ENCODE measurements at places on chromosomes 12 and 14. TPM values are rescaled to one million over a fixed set of nuclear protein-coding genes. Genes with fewer than 3 reads are reported as not detected.

DNA sequence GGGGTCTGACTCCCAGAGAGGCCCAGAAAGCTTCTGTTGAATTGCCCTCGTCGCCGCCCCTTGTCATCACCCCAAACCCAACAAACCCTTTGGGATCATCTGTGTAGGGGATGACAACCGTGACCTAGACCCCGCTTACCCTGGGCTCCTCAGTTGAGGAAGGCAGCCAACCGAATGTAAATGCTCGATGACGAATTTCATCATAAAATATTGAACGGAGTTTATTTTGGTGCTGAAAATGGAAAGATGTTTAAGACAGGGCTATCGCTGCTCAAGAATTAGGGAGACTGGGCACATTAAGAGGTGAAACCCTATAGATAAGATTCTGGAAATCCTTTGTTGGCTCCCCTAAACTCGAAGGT lies 512 bp downstream of the ACTR10 start:
- DNase-seq, result peak; percentile 0

The KRT1 gene
- polyA plus RNA-seq, result not detected

The RNF31 gene
- 28.9 TPM for polyA plus RNA-seq

DNA sequence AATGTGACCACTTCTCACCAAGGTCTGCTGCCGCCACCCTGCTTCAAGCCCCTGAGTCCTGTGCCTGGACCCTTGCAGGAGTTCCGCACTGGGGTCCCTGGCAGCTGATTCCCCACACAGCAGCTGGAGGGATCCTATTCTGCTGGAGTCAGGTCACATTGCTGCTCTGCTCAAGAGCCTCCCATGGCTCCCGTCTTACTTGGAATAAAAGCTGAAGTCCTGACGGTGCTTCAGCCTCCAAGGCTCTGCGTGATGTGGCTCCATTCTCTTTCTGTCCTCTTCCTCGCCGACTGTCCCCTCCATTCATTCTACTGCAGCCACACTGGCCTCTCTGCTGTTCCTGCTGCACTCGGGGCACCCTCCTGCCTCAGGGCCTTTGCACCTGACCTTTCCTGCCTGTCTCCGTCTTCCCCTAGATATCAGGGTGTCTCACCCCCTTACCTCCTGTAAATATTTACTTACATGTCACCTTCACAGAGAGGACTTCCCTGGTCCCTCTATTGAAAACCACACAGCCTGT lies 7.6 kb upstream of the SDSL start:
- DNase-seq, result no peak

DNA sequence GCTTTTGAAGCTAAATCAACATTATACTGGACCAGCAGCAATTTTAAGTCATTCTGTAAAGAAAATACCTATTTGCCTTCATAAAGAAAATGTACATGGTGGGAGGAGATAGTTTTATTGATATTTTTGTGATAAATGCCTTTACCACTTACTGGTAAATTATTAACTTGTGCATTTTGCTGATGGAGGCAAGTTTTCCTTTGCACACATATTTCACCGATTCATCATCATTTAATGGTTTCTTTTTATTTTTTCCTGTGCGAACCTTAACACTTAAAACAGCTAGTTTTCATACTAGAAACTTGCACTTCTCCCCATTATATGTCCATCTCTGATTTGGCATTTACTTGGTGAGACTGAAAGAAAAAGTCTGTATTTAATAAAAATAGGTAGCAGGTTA lies 239.3 kb downstream of the TRHDE start:
- DNase-seq, result no peak

DNA sequence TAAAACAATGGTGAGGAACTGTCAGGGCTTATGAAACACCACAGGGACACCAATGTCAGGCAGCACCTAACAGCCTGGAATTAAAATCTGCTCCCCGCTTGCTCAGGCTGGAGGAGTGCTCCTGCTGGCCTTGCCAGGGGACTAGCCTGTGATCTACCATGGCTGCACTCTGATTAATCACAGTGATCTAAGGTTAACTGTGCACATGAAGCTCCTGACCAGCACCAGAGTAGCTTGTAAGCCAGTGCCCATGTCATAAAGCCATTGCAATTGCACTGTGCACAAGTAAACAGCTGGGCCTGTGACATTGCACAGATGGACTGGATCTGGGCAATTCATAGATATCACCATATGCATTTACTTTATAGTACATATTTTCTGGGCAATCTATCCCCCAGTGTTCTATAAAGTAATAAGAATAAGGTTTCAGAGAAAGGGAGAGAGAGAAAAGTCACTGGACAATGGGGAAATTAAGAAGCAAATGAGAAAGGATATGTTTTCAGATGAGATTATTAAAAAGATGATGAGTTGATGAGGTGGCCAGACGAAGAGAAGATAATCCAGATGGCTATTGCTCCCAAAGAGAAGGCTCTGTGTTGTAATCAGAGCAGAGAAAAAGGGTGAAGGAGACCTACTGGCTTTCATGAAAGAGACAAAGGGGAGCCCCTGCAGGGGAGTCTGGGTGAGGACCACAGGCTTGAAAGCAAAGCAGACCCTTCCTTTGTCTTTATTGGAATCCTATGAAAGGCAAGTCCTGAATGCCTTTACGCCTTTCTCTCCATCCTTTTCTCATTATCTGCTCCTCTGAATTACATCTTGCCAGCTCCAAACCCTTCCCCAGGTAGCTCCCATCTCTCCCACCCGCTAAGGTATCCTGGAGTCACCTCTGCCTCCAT lies 145.8 kb downstream of the SLC38A6 start:
- DNase-seq, result no peak

The NUBPL gene
- 4.7 TPM for polyA plus RNA-seq

- DNase-seq, result no peak
These were observed 5.4 kb upstream of the CAMKK2 start for GRCh38 chr12:121301876-121302275.

GRCh38 chr12:98893126-98893674 lies 248.1 kb downstream of the APAF1 start:
- no peak for DNase-seq

The AKAP6 gene
- polyA plus RNA-seq, result 0.22 TPM

- no peak for DNase-seq
These were observed 21.1 kb downstream of the BEGAIN start for GRCh38 chr14:100566119-100566518.

The TMEM63C gene
- not detected for polyA plus RNA-seq

DNA sequence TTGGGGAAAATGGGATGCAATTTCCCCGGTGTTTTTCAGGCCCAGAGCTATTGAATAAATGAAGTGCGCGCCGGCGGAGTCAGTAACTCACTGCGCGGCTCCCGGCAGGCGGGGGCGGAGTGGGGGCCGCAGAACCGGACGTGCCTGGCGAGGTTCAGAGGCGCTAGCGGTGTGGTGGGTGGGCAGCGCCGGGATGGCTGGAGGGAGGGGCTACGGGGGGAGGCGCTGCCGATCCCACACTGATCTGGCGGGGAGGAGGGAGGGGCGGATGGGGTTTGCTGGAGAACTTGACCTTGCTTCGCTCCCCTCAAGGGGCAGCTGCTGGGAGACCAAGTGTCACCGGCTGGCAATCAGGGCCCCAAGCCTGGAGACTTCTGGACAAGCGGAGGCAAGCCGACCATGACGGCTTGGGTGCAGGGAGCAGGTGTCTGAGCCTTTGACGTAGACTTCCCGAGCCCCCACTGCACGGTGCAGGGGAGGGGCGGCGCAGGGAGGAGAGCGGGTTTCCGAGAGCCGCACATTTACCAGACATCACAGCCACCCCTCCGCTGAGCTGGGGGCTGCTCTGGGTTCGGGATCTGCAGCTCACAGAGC lies 174.1 kb upstream of the RTL1 start:
- DNase-seq, result peak; percentile 33

GRCh38 chr14:98564006-98564405 lies 708.0 kb downstream of the BCL11B start:
- DNase-seq, result no peak

DNA sequence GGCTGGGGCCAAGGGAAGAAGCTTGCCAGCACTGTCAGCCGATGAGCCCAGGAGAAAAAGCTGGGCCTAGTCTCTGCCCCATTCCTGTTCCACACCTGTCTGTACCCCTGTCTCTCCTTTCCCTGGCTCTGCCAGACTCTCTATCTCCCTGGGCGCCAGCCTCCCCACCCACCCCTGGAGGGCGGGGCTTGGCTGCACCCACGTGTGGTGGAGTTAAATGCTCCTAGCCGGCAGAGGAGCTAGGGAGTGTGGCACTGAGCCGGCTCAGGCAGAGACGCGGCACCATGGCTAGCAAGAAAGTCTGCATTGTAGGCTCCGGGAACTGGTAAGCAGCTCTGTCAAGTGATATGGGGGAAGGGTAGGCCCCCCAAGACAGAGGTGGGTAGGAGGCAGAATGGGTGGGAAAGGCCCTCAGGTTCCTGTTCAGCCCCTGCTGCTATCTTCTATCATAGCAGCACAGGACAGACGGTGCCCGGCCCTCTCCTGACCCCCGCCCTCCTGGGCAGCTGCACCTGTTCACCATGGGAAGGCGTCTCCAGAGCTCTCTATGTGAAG lies at the start of gene GPD1:
Gene GPD1 (plus strand): TSS at position 242 of the 555 bp plus-strand sequence. CDS start 43 bp downstream, at position 285.
- peak; percentile 28 for DNase-seq

DNA sequence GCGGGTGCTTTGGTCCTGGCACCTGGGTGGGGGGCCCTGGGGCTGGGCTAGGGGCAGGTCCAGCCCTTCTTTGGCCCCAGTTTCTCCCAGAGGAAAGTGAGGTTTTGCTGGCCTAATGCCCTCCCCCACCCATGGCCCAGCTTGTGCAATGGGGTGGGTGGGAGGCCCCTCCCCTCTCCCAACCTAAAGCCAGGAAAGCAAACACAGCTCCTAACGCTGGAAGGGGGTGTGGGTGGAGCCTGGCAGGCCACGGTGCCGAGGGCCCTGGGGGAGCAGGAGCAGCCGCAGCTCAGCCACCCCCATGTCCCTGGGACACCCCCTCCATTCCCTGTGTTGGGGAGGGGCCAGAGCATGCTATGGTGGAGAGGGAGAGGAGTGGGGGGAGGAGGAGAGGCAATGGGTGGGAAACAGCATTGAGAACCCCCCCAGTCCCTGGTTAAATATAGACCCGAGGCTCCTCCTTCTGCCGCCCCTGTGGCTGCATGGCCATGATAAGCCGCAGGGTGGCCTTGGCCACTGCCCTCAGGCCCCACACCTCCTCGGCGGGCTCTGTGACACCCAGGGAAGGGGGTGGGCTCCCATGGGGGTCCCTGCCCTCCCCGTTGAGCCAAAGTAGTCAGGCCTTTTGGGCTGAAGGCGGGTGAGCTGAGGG lies 4.7 kb downstream of the EXOC3L4 start:
- no peak for DNase-seq

GRCh38 chr14:48323665-48324064 lies 648.3 kb upstream of the MDGA2 start:
- DNase-seq, result peak; percentile 60

The CD69 gene
- polyA plus RNA-seq, result not detected

DNA sequence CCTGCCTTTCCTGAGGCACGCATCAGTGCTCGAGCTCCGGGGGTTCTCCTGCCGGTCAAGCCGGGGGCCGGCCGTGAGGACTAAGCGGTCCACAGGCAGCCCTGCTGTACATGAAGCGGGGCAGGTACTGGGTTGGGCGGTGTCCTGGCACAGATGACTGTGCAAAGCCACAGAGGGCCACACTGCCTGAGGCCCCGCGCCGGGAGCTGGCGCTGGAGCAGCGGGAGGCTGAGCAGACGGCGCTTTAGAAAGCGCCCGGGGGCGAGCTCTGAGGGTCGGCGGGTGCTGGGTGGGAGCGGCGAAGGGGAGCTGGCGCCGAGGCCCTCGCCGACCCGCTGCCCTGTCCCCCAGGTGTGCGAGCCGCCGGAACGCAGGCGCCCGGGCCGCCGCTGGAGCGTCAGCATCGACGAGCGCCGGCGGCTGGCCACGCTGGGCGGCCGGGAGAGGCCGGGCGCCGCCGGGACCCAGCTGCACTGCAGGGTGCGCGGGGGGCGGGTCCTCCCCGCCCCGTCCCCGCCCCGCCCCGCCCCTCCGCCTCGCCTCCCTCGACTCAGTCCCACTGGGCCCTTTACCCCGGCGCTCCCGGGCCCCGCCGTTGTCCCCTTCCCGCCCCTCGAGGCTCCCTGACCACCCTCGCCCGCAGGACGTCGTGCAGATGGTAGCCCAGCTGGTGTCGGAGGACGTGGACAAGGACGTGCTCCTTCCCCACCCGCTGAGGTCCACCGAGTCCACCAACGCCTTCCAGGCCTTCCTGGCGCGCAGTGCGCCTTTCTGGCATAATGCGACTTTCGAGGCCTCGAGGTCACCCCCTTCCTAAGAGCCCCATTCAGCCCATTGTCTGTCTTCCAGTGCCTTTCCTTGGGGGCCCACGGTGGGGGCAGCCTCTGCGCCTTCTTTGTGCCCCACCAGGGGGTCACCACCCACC lies 8.3 kb upstream of the MTA1 start:
- DNase-seq, result peak; percentile 33

The OR4E2 gene
- not detected for polyA plus RNA-seq

GRCh38 chr12:1073652-1074051 lies 82.6 kb downstream of the ERC1 start:
- DNase-seq, result no peak

The NELL2 gene
- 0.26 TPM for polyA plus RNA-seq

The SIX6 gene
- polyA plus RNA-seq, result not detected

DNA sequence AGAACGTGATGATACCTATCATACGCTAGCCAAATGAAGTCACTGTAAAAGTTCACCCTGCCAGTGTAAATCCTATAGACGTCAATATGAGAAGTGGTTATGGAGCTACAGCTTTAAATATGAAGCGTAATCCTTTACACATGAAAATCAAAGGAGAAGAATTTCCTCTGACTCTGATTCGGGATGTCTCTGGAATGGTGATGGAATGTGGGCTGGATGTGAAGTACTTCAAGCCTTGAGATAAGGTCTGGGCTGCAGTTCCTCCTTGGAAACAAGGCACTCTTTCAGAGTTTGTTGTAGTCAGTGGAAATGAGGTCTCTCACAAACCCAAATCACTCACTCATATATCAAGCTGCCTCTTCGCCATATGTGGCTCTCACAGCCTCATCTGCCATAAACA lies 53.1 kb upstream of the NAP1L1 start:
- peak; percentile 55 for DNase-seq

- no peak for DNase-seq
These were observed 321.5 kb downstream of the PCNX1 start for GRCh38 chr14:71228711-71229110.

DNA sequence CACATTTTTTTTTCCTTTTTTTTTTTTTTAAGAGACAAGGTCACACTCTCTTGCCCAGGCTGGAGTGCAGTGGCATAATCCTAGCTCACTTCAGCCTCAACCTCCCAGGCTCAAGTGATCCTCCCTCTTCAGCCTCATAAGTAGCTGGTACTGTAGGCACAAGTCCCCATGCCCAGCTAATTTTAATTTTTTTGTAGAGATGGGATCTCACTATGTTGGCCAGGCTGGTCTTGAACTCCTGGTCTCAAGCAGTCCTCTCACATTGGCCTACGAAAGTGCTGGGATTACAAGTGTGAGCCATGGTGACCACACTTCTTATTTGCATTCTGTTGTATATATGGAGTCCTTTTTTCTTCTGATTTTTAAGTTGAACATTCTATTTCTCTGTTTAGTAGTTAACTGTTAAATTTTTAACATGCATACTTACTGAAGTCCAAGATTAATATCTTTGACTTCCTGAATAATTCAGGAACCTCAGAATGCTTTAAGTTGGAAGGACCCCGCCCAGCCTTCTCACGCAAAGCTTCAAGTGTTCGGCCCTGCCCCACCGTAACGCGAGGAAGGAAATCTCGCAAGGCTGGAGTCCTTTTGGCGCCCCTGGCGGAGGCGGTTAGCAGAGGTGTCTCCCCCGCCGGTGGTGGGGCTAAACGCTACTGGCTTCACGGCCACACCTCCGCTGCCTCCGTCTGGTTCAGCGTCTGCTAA lies 21.6 kb downstream of the SPATS2 start:
- no peak for DNase-seq

- no peak for DNase-seq
These were observed 84.7 kb upstream of the STRN3 start for GRCh38 chr14:31110872-31111271.

GRCh38 chr12:102106905-102107304 lies 13.0 kb downstream of the NUP37 start:
- no peak for DNase-seq

- DNase-seq, result no peak
These were observed 54.6 kb upstream of the HELB start for GRCh38 chr12:66247741-66248140.
